IPS DF 6.9 (cell line): ENCODE measurements at places on chromosomes 13 and 19.

DNA sequence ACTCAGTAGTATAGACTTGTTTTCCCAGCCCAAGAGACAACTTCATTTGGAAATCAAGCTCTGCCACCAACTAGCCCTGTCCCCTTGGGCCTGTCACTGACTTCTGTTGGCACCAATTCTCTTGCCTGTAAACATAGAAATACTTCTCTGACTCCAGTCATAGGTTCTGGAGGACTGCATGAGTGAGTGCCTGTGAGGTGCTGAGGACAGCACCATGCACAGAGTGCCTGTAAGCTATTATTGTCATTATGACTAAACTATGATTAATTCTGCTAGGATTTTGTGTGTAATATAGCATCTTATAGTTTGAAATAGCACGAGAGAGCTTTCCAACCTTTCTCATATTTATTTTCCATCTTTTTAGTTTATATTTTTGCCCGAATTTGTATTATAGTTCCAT, 247.9 kb downstream of the MYO16 start:
- no peak for DNase-seq

DNA sequence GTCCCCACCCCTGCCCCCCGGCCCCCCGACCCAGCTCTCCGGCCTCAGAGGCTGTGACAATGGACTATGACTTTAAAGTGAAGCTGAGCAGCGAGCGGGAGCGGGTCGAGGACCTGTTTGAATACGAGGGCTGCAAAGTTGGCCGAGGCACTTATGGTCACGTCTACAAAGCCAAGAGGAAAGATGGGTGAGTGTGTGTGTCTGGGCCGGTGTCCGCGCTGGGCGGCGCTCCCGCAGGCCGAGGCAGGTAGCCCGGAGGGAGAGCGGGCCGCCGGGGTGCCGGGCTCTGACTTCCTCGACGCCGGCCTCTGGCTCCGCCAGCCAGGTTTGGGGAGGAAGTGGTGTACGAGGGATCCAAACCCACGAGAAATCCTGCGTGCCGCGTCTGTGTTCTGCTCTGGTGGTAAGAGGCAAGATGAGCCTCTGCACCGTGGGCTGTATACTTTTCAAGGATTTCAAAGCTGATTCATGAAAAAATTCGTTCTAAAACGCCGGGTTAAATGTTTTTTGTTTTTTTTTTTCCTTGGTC, 718 bp downstream of the CDK8 start:
- DNase-seq, result no peak

DNA sequence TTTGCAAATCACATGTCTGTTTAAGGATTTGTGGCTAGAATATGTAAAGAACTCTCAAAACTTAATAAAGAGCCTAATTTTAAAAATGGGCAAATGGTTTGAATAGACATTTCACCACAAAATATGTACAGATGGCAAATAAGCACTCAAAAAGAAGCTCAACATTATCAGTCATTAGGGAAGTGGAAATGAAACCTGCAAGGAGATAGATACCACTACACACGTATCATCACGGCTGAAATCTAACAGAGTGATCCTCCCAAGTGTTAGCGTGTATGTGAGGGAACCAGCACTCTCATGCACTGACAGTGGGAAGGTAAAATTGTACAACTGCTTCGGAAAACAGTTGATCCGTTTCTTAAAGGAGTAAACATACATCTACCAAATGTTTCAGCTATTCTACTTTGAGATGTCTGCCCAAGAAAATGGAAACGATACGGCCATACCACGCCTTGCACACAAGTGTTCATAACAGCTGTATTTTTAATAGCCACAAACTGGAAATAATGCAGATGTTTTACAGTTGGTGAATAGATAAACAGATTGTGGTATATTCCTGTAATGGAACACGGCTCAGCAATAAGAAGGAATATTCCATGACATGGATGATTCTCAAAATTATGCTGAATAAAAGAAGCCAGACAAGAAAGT, 14.5 kb downstream of the ARHGEF7 start:
- no peak for DNase-seq

GRCh38 chr13:37706041-37706440, 107.5 kb upstream of the POSTN start:
- no peak for DNase-seq

DNA sequence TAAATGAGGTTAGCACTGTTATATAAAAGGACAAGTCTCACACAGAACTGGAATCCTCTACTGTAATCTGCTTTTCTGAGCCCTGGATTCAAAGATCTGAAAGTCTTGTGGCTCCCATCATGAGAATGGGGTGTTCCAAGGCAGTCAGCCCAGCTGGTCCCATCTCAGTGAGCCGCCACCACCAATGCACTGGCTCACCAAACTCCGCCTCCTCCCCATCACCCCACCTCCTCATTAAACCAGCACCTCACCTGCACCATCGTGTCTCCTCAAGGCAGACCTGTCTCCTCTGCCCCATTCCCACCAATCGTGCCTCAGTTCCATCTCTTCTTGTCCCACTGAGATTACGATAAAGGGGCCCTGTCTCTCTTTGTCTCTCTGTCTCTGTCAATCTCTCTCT, 166.7 kb downstream of the USP12 start:
- no peak for DNase-seq

DNA sequence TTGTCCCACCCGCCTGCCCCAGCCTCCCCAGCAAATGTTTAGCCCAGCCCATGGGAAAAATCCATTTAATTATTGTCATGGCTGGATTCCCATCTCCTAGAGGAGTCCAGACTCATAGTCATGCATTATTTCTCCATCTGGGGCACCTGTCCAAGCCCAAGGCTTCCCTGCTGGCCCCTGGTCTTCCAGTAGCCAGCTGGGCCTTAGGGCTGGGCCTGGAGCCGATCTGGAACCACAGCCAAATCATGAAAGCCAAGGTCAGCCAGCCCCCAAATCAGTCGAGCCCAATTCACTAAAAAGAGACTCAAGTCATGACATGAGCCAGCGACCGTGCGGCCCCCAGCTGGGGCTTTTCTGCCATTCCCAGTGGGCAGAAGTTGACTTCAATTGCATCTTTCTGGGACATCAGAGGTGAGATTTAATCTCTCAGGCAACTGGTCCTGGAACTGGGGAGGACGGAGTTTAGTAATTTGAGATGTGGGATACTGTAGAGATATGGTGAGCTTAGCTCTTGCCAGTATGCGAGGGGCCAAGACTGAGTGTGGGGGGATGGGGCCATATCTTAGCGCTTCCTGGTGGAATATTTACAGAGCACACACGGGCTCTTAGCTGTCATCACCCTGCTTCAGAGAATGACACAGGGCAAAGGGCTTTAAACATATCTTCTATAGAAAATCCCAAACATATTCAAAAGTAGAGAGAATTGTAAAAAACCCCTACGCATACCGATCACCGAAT, 9.4 kb upstream of the PGLYRP2 start:
- DNase-seq, result no peak

GRCh38 chr19:14494910-14495671, 836 bp downstream of the GIPC1 start:
- DNase-seq, result no peak

DNA sequence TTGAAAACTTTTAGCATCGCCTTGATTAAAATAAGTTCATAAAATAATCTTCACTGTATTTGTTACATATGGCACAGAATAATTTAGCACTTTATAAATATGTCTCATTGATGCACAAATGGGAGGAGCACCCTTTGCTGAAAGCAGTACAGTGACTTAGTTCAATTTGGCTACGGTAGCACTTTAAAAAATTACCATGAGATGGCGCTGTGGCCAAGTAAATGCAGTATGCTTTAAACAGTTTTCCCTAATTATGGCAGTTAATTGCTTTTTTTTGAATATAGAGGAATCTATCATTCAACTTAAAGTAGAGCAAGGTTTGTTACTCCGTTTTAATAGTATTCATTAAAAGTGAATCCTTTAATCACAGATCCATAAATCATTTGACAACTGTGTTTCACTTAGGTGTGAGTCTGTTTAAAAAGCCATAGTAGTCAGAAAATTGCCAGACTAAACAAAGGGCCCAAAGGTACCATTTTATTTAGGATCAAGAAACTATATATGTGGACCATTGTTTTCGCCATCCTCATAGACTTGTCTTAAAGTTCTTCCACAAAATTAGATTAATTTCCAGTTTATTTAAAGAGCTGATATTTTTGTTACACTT, 34.7 kb upstream of the ESD start:
- DNase-seq, result peak; percentile 18

DNA sequence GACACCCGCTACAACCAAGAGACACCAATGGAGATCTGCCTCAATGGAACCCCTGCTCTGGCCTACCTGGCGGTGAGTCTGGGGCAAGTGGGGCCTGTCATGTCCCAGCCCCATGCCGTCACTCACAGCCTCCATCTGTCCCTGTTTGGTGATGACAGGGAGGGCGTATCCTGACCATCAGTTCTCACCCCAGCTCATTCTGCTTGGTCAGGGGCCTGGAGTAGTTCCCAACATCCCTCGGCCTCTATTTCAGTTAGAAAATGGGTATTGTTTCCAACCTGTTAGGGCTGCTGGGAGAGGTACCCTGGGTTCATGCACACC, 18.2 kb downstream of the HIPK4 start:
- no peak for DNase-seq

DNA sequence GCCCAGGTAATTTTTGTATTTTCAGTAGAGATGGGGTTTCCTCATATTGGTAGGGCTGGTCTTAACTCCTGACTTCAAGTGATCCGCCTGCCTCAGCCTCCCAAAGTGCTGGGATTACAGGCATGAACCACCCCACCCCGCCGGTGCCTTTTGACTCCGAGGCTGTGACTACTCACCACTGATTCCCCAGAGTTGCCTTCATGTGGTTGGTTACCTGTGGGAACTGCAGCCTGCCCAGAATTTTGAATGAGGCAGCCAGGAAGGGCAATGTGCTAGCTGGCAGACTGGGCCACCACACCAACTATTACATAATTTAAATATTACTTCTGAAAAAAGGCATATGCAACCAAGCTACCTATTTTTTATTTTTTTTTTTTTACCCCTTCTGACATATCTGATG, 42.8 kb downstream of the N4BP2L2 start:
- DNase-seq, result no peak

GRCh38 chr13:52701728-52702465, 37.7 kb downstream of the CNMD start:
- DNase-seq, result no peak

DNA sequence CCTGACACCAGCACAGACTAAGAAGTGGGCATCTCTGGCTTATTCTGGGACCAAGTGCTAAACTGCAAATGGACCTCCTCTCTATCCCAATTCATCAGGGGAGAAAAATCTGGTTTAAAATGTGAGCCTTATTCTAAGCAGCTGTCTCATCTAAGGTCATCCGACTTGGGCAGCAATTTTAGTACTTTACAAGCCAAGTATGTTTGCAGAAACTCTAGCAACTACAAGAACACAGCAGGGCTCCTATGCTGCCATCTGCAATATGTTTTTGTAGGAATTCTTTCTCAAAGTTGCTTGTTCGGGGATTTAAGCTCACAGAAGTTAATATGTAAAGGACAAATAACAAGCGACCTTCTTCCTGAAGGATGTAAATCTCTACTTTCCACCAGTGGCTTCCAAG, 113.1 kb downstream of the FOXO1 start:
- no peak for DNase-seq

- DNase-seq, result no peak
These were observed 4.1 kb downstream of the ACP4 start for GRCh38 chr19:50794074-50794875.

- DNase-seq, result peak; percentile 22
These were observed 5.5 kb upstream of the CCNE1 start for GRCh38 chr19:29806098-29806866.

GRCh38 chr19:51916167-51916566, 11.1 kb upstream of the ZNF613 start:
- DNase-seq, result no peak

DNA sequence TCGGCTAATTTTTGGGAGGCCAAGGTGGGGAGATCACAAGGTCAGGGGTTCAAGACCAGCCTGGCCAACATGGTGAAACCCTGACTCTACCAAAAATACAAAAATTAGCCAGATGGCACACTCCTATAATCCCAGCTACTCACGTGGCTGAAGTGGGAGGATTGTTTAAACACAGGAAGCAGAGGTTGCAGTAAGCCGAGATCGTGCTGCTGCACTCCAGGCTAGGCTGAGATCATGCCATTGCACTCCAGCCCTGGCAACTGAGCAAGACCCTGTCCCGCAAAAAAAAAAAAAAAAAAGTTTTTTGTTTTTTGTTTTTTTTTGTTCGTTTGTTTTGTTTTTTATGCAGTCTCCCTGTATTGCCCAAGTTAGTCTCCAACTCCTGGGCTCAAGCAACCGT, 21.2 kb downstream of the MAST1 start:
- no peak for DNase-seq

GRCh38 chr13:107441279-107441678, 774.1 kb downstream of the LIG4 start:
- DNase-seq, result no peak

DNA sequence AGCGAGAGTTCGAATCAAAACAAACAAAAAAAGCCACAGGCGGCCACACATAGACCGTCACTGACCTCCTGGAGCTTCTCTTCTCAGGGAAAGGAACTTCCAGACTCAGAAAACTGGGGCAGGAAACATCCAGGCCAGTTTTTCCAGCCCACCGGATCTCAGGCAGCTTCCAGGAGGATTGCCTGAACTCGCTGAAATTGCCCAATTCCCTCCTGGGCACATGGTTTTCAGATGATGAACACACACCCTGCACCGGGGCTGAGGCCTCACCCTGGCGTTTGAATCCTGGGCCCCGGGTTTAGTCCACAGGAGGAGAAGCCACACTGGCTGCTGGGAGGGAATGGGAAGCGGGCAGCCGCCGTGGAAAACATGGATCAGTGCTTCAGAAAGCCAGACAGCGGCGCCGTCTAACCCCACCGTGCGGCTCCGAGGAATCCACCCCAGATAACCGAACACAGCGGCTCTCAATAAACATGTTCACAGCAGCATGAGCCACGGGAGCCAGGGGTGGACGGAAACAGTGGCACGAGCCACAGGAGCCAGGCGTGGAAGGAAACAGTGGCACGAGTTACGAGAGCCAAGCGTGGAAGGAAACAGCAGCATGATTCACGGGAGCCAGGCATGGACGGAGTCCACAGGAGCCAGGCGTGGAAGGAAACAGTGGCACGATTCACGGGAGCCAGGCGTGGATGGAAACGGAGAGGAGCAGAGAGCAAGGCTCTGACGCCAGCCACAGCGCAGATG, 18.2 kb upstream of the PTBP1 start:
- DNase-seq, result no peak

- no peak for DNase-seq
These were observed 68.2 kb downstream of the NHLRC3 start for GRCh38 chr13:39106216-39107005.

DNA sequence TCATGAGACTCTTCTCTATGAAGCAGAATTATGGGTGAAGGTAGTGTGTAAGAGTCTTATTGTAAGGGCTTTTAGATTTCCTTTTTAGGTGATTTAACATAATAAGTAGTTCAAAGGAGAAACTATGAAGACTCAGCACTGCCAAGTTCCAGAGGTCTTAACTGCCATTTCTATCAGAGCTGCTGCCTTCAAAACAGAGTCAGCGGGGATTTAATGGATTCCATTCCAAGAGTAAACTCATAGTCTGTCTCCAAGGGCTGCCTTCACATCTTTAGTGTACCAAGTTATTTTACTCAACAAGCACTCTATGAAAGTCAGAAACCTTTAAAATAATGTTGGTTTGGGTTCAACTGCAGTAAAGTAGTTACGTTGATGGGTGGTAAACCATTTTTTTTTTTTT, 289.6 kb upstream of the HTR2A start:
- DNase-seq, result no peak

GRCh38 chr19:5624018-5624663, 1.3 kb downstream of the SAFB start:
- DNase-seq, result no peak

- DNase-seq, result no peak
These were observed 165.2 kb downstream of the SHISA2 start for GRCh38 chr13:25886438-25887214.
